Activated naive CD4-positive, alpha-beta T cell treated with anti-CD3 and anti-CD28 coated beads, Interleukin-2, amount 50 U/mL, for 16 hours (primary cell): ENCODE measurements at places on chromosomes 16 and 17.
A peak's percentile ranks its signal among the peaks of the same experiment; 100 is the strongest.

DNA sequence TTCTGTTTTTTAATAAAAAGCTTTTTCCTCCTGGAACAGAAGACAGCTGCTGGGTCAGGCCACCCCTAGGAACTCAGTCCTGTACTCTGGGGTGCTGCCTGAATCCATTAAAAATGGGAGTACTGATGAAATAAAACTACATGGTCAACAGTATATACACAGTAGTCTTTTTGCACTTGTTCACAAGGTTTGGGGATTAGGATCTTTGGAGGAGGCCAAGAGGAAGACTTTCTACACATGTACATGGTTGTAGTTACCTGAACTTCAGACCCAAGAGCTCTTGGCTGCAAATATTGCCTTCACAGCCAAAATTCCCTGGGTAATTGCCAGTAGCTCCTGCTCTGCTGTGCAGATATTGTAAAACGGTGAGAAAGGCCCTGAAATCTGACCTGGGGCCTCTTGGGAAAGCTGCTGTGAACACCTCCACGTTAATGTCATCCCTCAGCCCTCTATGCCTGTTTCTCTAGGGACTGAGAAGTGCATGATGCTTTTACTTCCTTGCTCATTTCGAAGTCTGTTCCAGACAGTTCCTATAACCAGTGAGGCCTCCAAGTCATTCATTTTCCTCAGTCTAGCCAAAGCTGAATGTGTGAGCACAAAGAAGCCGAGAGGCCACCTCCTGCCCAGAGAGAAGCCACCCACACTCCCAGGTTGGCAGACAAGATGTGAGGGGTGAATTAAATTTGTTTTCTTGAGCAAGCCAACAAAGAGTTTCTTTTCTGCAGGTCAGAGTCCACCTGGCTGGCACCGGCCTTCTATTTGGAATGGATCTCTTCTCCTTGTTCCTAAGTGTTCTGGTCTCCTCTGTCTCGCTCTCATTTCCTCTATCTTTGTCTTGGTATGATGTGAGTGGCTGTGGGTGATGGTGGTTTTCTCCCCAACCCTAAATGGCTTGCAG lies 15.9 kb downstream of the ANKRD40 start:
- no peak for DNase-seq

DNA sequence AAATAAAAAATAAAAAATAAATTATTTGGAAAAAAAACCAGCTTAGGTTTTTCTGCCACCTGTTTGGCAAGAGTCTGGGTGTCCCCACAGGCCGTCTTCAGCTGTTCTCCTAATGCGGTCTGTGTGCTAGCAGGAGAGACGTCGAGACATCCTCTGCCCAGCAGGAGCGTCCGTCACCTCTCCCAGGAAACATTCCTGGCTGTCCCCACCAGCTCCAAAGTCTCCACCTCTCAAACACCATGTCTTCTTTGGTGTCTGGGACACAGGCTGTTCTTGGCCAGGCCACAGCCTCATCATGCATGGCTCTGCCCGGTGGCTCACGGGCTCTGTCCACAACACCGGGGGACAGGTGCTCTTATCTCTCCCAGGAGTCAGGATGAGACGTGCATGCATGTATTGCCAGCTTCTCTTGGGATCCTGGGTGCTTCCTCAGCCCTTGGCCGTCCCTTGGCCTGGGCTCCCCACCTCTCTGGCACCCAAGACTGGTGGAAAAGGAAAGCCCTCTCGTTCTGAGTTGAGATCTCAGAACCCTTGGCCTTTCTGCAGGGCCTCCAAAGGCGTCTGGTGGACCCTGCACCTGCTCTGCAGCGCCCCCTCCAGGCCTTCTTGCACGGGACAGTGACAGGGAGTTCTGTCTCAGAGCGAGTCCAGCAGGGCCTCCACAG lies 84.9 kb upstream of the CBX4 start:
- DNase-seq = peak; percentile 42

- no peak for DNase-seq
These were observed 3.6 kb upstream of the OR1E1 start for GRCh38 chr17:3401786-3402185.

- DNase-seq = no peak
These were observed 27.4 kb downstream of the TMEM132E start for GRCh38 chr17:34606763-34607162.

- DNase-seq = no peak
These were observed 1.2 kb upstream of the MT2A start for GRCh38 chr16:56607109-56607618.
